ENCODE measurements at places on chromosomes 3 and 15.

DNA sequence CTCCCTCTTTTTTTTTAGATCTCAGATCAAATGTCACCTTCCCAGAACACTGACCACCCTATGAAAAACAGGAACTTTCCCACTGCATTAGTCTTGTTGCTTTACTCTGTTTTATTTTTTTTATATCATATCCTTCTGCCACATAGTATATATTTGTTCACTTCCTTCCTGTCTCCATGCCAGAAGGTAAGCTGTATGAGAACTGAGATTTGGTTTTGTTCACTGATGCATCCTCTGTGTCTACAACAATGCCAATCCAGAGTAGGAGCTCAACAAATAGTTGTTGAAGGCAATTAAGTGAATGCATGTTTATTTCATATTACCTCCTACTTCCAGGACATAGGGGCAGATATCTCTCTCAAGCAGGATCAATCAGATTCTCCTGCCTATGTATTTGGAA, 114.4 kb downstream of the TPRG1 start:
- DNase-seq = no peak

DNA sequence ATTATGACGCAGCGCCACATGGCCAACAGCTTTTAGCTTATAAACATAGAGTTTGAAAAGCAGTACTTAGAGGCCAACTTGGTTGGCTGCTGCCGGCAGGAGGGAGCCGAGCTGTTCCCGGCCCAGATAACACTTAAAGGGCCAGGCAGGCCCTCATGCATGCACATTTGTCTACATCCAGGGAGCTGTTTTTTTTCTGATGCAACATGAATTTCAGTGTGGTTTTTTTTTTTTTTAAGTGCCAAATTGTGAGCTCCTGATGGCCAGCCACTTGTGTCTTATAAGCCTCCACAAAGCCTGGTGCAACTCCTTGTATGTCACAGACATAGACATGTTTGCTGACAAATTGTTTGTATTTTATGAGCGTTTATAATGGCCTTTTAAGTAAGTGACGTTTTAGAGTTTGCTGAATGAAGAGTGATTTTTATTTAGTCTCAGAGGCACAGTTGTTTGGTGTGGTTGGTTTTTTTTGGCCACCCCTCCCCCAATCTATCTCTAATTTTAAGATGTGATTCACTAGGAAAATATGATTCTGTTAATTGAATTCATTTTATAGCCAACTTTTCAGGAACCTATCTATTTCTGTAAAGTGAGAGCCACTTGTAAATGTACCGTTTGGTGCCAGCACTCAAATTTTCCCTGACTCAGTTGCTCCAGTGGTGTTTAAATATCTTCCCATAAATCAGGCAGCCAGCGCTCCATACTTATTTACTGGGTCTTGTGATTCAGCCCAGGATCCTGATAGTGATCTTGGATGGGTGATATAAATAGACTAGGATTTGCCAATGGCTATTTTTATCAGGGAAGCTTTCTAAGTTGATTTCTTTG, 134.3 kb downstream of the VGLL4 start:
- DNase-seq = no peak

DNA sequence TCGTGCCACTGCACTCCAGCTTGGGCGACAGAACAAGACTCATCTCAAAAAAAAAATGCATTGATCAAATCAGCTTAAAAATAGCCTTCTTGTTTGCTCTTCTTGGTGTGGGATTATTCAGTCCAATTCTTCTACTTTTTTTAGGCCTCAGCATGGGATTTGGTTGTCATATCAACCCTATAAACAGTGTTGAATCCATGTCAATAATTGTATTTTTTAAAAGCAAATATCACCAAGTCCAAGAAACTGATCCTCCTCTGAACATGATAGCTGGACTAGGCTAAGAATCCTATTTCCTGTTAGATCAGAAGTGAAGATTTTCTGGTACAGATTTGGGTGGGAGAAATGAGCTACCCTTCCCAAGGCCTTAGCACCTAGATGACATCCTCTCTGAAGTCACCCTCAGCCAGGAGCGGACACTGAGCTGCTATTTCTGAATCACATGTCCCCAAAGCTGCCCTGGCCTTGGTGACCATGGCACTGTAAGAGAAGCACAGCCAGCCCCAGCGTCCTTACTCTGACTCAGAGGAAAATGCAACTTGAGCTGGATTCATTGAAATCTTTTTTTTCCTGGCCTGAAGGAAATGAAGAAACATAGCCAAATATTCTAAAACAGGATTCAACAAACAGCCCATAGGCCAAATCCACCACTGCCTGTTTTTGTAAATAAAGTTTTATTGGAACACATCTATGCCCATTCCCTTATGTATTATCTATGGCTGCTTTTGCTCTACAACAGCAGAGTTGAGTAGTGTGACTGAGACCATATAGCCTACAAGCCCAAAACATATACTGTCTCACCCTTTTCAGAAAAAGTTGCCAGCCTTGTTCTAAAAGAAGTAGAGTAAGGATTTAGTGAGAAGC, 215.9 kb upstream of the CTDSPL start:
- no peak for DNase-seq

GRCh38 chr15:89654847-89655805, at the start of gene KIF7:
KIF7 (minus strand) TSS chr15:89655467; CDS start chr15:89652930, 2,537 bp downstream.
- DNase-seq = no peak

DNA sequence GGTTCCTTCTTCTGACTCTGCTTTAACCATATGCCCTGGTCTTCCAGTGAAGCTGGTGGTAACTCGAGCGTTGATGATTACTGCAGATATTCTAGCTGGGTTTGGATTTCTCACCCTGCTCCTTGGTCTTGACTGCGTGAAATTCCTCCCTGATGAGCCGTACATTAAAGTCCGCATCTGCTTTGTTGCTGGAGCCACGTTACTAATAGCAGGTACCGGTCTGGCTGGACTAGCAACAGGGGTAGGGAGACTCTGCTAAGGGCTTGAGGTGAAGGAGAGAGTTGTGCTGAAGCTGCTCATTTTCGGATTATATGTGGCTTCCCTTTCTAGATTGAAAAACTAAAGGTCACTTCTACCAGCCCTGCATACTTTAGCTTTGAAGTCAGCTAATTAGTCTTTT, 16.8 kb downstream of the CLDN16 start:
- no peak for DNase-seq

GRCh38 chr3:31442755-31443154, 90.0 kb upstream of the STT3B start:
- DNase-seq = no peak

GRCh38 chr3:48637305-48637704, 2.0 kb upstream of the SLC26A6 start:
- DNase-seq = no peak

- DNase-seq = no peak
Observed at GRCh38 chr15:86849558-86850285, 770.1 kb downstream of the AGBL1 start.

DNA sequence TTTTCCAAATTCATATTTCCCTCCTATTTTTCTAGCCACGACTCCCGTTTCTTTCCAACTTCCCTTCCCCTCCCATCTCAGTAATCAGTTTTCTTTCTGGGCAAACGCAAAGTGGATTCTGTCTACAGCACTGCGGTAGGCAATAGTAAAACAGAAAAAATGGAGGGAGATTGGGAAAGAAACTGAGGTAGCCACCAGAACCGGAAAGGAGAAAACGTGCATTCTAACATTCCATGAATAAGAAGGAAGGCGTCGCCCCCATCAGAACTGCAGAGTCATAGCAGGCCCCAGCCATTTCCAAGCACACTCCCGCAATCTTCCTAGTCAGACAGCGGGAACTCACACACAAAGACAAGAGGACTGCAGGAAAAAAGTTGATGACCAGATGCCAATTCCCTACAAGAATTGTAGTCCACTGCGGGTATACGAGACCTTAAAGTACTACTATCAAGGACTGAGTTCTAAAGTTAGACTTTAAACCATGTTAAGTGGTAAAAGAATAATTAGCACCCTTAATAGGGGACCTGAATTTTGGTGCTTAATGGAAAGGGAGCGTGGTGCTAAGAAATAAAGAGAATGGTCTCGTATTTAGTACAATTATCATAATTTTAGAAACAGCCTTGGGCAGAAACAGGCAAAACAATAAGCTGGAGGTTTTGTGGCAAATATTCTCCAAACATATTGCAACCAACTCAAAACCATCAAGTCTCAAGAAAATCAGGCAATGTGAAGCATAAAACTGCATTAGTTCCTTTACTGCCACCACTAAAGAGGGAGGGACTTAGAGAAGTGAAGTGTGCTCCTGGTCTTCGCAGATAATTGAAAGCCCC, 1.4 kb downstream of the PFN2 start:
- DNase-seq = no peak

GRCh38 chr15:47618241-47618640, 99.1 kb upstream of the SEMA6D start:
- DNase-seq = no peak

DNA sequence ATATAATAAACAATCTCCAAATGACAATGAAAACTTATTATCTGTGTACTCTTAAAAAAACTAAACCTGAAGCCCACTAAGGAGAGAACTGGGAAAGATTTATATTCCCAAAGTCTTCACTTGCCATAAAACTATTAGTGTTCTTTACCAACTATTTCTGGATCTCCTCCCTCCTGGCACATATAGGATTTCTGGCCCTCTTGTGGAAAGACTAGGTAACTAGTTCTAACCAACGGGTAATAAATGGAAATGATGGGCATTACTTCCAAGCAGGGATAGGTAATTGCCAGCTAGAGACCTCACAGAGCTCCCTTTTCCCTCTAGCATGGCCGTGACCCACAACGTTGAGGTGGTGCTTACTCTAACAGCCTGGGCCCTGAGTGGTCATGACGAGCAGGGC, 110.1 kb downstream of the DNAH12 start:
- DNase-seq = no peak

GRCh38 chr3:187352581-187353575, 15.3 kb upstream of the RTP4 start:
- no peak for DNase-seq

DNA sequence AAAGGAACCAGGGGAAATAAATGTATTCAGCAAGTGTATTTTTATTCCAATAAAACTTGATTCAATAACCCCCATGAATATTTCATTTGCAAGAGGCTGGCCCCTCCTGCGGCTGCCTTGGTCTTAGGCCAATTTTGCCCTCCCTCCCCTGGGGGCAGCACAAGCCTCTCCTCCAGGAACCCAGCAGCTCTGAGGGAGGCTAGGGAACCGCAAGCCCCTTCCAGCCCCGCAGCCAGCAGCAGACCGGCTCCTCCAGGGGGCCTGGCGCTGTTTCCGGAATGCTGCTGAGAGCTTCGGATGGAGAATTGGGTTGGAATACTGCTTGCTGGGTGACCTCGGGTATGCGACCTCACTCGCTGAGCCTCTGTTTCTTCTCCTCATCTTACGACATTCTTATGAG, 150.1 kb downstream of the RAB11A start:
- DNase-seq = no peak

- DNase-seq = no peak
Observed at GRCh38 chr15:60614862-60615771, 136.2 kb upstream of the ICE2 start.

GRCh38 chr3:66655671-66656070, 154.8 kb upstream of the LRIG1 start:
- DNase-seq = no peak

GRCh38 chr3:99896482-99896881, 78.8 kb downstream of the CMSS1 start:
- no peak for DNase-seq

Data from esophagus squamous epithelium (tissue), 5 donors.